Smooth muscle cell of the coronary artery (primary cell): ENCODE measurements at places on chromosomes 4 and X. TPM values are rescaled to one million over a fixed set of nuclear protein-coding genes. Genes with fewer than 3 reads are reported as not detected.

Gene POU3F4
- not detected in 2 replicates for total RNA-seq

Gene TRAPPC2
- total RNA-seq = 8.5 and 10.9 TPM in 2 replicates

Gene IL1RAPL2
- total RNA-seq = not detected in 2 replicates

Gene C4orf33
- total RNA-seq = 1.6 and 9.1 TPM in 2 replicates

Gene CXCL3
- total RNA-seq = 0.47 and 0.68 TPM in 2 replicates

Gene ATP2B3
- under 0.01 TPM in 2 replicates for total RNA-seq
